ENCODE measurements at places on chromosomes 4 and X. TPM values are rescaled to one million over a fixed set of nuclear protein-coding genes. Genes with fewer than 3 reads are reported as not detected.

DNA sequence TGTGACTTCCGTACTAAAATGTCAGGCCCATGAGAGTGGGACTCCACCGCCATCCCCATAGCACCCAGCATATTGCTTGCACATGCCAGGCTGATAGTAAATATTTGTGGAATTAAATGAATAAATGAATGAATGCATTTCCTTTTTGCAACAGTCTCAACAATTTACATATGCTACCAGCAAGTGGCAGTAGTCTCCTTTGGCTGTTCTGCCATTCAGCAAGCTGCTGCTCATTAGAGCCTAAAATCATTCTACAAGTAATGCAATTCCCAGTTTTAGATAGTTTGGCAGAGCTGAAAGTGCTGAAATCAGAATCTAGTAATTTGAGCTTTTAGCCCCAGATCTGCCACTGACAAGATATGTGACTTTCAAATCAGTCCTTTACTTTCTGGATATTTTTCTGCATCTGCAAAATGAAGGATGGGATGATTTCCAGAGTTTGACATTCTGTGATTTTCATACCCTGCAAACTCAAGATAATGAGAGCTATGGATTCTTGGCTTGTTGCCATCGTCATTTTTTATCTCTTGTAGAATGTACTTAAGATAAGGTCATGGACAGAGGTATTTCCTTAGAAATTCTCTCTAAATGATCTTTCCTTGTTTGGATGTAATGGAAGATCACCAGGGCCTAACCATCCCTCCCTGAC, 35.7 kb upstream of the INTS6L start:
- DNase-seq, result peak; percentile 20
- H3K27me3 ChIP-seq, result no peaks in the 10 kb centered on the region
- no peak overlapping the region for H3K27ac ChIP-seq
- H3K4me3 ChIP-seq, result no peak overlapping the region
- peaks cover 3% of the 10 kb centered on the region for H3K4me1 ChIP-seq
- no peaks in the 10 kb centered on the region for H3K36me3 ChIP-seq

DNA sequence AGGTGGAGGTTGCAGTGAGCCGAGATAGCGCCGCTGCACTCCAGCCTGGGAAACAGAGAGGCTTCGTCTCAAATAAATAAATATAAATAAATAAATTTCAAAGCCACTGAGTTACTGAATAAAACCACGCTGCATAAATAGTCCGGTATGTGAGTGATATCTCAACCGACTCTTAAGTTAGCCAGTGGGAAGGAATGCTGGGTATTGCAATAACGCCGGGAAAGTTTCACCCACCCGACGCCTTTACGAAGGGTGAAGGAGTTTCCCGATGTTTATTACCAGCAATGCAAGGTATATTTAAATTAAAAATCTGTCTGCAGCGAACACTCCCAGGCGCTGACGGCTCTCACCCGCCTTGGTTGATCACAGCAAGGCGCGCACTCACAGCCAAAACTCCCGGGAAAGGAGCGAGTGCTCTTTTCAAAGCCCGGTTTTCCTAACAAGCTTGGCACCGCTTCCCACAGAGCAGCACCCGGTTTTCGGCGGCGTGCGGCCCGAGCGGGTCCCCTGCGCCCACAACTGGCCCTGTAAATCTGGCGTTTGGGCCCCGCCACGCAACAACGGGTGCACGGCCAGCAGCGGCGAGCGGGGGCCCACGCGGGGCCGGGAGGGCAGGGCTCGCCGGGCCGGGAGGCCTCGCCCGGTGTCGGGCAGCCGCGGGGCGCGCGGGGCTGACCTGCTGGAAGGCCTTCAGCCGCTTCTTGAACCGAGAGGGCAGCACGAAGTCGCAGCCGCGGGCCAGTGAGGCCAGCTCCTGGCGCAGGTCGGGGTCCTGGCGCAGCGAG, 13.7 kb downstream of the PPP2R3B start:
- peaks cover 3% of the 10 kb centered on the region for H3K36me3 ChIP-seq
- peaks cover 41% of the 10 kb centered on the region for H3K27me3 ChIP-seq
- no peak overlapping the region for H3K27ac ChIP-seq
- H3K4me3 ChIP-seq, result peak overlapping the region; percentile 72

DNA sequence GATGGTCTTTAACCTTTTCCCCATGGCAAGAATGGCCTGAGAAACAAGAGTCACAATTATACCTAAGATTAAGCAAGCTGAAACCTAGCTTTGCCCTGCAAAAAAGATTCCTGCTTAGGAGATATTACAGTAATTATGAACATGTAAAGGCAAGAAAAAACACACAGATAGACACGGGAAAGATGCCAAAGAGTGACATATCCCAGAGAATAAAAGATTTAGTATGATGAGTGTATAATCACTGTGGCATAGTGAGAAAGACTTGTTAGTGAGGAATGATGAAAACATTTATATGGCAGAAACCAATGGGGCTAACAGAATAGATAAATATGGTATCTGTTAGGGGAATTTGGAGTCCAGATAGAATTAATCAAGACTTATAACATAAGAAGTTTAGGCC, 29.6 kb upstream of the TASL start:
- no peaks in the 10 kb centered on the region for H3K36me3 ChIP-seq
- no peaks in the 10 kb centered on the region for H3K4me1 ChIP-seq
- no peak overlapping the region for H3K27ac ChIP-seq
- no peak for DNase-seq
- H3K4me3 ChIP-seq, result no peak overlapping the region

DNA sequence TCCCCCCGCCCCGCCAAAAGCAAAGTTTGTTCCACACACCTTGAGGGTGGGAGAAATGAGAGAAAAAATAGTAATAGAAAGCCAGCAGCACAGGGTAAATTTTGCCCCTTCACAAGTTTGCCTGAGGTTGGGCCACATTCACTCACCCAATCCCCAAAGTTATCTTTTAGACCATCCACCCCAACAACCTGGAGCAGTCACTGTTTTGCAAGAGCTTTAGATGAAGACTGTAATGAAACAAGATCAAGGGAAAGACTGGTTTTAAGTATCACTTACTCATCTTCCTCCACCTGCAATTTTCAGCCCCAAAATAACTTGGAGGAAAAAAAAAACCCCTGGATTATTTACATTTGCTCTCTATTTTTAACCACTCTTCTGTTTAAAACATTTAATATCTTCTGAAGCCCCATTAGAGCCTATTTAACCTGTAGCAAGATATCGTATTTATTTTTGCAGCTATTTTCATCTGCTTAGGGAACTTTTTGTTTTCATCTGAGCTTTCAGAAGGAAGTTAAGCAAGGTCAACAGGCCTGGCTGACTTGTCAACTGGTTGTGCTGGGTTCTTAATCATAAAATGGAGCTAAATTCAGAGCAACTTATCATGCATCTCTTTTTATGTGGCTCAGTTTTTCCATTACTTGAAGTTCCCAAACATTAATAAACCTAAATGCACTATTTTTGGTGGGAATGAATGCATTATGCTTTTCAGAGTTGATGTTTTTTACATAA, 24.6 kb upstream of the TBL1X start:
- no peak for DNase-seq
- no peaks in the 10 kb centered on the region for H3K27me3 ChIP-seq
- H3K27ac ChIP-seq, result no peak overlapping the region
- no peaks in the 10 kb centered on the region for H3K36me3 ChIP-seq
- H3K4me1 ChIP-seq, result peaks cover 19% of the 10 kb centered on the region

DNA sequence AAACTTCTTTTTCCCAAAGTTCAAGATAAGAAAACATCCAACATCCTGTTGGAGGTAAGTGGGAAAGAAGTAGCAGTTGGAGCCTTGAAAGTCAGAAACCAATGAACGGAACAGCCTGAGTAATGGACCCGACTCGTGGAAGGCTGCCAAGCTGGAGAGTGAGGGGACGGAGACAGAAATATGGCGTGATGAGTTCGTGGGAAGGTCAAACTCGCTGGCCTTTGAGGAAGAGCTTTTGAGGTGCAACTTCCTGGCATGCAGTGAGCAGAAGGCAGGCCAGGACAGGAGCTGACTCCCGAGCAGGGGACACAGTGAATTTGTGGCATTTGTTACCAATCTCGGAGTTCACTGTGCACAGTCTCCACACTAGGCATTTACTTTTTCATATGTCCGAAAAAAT, 1.0 kb upstream of the TRIML1 start:
- no peak overlapping the region for H3K4me3 ChIP-seq
- DNase-seq, result no peak
- peaks cover 1% of the 10 kb centered on the region for H3K27me3 ChIP-seq
- no peaks in the 10 kb centered on the region for H3K36me3 ChIP-seq
- no peak overlapping the region for H3K27ac ChIP-seq
- H3K4me1 ChIP-seq, result no peaks in the 10 kb centered on the region

GRCh38 chr4:115562506-115562905, 449.1 kb upstream of the NDST4 start:
- H3K4me1 ChIP-seq, result no peaks in the 10 kb centered on the region
- H3K27me3 ChIP-seq, result no peaks in the 10 kb centered on the region
- H3K36me3 ChIP-seq, result no peaks in the 10 kb centered on the region
- no peak overlapping the region for H3K4me3 ChIP-seq

DNA sequence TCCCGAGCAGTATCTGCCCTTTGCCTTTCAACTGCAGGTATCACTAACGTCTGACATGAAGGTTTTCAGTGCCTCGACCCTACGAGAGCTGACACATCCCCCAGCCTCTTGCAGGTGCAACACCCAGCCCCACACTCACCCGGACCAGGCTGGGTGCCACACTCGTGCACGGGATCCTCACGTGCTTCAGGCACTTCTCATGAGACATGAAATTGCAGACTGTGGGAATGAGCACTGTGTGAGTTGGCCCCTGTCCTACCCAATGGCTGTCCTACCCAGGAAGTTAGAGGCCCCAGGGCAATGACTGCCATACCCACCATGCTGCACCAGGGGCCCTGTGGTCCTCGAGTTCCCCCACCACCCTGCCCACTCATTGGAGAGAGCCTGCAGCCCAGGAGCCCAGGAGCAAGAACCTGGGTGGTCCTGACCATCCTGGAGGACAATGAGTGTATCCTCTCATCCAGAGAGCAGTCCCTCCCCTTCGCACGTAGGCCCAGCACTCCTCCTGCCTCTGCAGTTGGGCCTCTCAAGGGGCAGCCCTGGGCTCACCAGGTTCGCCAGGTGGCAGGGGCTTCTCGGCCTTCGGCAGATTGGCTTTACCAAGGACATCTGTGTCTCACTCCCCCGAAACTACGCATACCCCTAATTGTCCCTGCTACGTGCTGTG, 2.4 kb downstream of the DGKQ start:
- peaks cover 5% of the 10 kb centered on the region for H3K4me1 ChIP-seq
- H3K36me3 ChIP-seq, result no peaks in the 10 kb centered on the region
- no peaks in the 10 kb centered on the region for H3K27me3 ChIP-seq

The TCEAL6 gene
- not detected for total RNA-seq

GRCh38 chr4:71456841-71457240, 118.0 kb downstream of the SLC4A4 start:
- no peaks in the 10 kb centered on the region for H3K27me3 ChIP-seq
- H3K4me1 ChIP-seq, result no peaks in the 10 kb centered on the region
- H3K27ac ChIP-seq, result no peak overlapping the region
- H3K4me3 ChIP-seq, result no peak overlapping the region

- DNase-seq, result no peak
- no peaks in the 10 kb centered on the region for H3K4me1 ChIP-seq
- H3K27me3 ChIP-seq, result no peaks in the 10 kb centered on the region
- no peak overlapping the region for H3K4me3 ChIP-seq
- no peak overlapping the region for H3K27ac ChIP-seq
Measured at GRCh38 chr4:8019396-8020365, 80.0 kb upstream of the AFAP1 start.

The PCSK1N gene
- total RNA-seq, result 1.9 TPM

The FMR1NB gene
- not detected for total RNA-seq

The HDX gene
- total RNA-seq, result 0.89 TPM

DNA sequence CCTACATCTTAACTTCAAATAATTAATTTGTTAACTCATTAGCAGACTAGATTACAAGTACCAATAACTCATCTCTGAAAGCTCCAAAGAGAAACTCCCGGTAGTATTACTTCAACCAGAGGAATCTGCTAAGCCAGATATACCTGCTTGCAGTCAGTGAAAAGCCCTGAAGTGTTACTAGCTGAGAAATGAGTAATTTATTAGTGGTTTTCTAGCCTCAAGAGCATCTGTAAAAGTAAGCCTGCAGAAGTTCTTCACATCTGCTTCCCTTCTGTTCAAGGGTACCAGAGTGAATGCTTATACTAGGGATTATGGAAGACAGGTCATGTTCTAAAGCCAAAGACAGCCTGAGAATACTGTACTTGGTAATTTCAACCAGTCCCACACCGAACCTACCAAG, 34.7 kb downstream of the IRS4 start:
- H3K36me3 ChIP-seq, result no peaks in the 10 kb centered on the region
- H3K27ac ChIP-seq, result no peak overlapping the region
- no peak overlapping the region for H3K4me3 ChIP-seq
- DNase-seq, result no peak

GRCh38 chrX:2719774-2720447, 28.8 kb downstream of the CD99 start:
- DNase-seq, result no peak
- H3K4me3 ChIP-seq, result no peak overlapping the region
- no peaks in the 10 kb centered on the region for H3K27me3 ChIP-seq
- peaks cover 35% of the 10 kb centered on the region for H3K4me1 ChIP-seq
- no peak overlapping the region for H3K27ac ChIP-seq

The USP26 gene
- not detected for total RNA-seq

DNA sequence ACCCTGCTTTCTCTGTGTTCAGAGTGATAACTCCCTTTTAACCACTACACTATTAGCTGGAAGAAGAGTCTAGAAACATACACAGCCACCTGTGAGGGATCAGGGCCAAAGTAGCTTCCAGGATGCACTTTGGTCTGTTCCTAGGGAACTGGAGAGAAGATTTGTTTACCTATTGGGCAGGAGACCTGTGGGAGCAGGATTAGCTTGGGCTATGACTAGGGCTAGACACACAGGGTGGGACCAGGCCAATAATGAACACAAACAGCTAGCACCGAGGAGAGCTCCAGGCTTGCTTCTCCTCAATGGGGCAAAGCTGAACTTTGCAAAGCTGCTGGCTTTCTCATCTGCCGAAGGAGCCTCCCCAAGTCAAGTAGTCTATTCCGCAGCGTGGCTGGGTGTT, 24.4 kb upstream of the MAP7D3 start:
- H3K27ac ChIP-seq, result no peak overlapping the region
- H3K36me3 ChIP-seq, result no peaks in the 10 kb centered on the region
- no peak for DNase-seq
- H3K27me3 ChIP-seq, result no peaks in the 10 kb centered on the region
- no peaks in the 10 kb centered on the region for H3K4me1 ChIP-seq

DNA sequence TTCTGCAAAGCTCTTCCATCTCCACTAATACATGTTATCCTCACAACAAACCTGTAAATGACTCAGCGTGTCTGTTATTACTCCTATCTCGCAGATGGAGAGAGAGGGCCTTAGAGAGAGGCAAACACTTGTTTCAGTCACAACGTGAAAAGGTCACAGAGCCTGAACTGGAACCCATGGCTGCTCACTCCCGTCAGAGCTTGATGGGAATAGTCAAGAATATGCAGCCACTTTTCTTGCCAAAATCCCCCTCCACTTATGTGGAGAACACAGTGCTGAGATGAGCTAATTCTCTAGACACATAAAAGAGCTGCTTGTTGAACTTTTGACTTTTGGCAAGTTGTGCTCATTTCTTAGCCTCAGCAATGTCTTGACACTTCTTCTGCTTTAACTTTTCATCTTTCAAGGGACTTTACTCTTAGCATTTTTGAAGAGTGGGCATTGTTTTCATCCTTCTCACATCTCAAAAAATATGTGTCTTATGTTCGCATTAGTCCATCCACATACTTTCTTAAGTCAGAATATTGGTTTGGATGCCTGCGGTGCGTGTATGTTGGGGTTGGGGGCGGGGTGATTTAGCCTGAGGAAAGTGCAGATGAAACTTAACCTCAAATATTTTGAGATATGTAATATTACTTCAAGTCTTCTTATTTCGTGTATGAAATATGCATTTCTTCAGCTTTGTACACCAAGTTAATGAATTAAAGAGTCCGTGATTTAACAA, 69.2 kb downstream of the SYNPO2 start:
- H3K4me3 ChIP-seq, result no peak overlapping the region
- no peak for DNase-seq
- no peaks in the 10 kb centered on the region for H3K27me3 ChIP-seq
- no peaks in the 10 kb centered on the region for H3K4me1 ChIP-seq
- H3K36me3 ChIP-seq, result no peaks in the 10 kb centered on the region

The TBX22 gene
- total RNA-seq, result not detected
